Aorta (tissue), 5 donors: ENCODE measurements at places on chromosomes 16 and 17.

DNA sequence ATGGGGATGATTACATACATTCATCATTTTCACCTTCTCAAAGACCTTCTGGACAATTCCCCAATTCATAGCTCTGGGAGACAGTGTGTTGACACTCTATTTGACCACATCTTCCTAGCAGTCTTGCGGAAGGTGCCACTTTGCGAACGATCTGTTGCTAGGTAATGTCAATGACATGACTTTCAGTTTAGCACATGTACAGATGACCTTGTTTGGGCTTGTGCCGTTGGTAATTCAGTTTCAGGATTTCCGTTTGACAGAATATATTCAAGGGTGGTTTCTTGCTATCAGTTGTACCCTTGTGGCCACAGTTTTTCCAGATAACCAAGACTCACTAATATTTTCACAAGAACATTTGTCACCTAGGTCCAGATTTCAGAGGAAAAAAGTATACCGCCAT is 478.2 kb downstream of the WWOX start:
- DNase-seq: no peak

- no peak for DNase-seq
Observed at GRCh38 chr16:49200223-49200820, 81.3 kb downstream of the CBLN1 start.

DNA sequence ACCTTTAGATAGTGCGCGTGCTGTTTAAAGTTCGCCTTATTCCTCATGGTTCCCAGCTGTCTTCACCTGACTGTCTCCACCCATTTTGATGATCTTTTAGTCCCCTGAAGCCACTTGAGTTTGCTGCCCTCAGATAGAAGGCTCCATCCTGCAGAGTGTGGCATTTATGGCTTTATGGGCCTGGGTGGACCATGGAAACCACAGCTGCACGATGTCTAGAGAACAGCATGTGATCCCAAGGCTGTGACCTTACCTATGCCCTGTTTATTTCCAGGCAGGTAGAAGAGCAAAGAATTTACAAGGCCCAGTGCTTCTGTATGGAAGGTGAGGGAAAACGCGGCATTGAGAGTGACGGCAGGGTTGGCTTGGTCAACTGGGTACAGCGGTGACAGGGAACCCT is 356.9 kb downstream of the SLC39A11 start:
- DNase-seq: no peak

DNA sequence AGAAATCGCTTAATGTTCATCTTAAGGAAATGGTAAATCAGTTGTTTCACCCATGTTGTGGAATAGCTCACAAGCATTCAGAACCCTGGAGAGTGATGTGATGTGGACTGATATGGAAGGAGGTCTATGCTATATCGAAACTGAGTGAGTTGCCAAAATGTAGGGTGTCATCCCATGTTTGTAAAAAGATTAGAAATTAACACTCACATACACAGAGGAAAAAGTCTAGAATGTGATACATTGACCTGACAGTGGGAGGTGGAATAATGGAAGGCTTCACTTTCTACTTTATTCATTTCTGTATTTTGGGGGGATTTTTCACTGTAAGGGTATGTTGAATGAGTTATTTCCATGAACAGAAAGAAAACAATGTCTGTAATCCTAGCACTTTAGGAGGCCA is 4.7 kb upstream of the PRM1 start:
- DNase-seq: no peak

DNA sequence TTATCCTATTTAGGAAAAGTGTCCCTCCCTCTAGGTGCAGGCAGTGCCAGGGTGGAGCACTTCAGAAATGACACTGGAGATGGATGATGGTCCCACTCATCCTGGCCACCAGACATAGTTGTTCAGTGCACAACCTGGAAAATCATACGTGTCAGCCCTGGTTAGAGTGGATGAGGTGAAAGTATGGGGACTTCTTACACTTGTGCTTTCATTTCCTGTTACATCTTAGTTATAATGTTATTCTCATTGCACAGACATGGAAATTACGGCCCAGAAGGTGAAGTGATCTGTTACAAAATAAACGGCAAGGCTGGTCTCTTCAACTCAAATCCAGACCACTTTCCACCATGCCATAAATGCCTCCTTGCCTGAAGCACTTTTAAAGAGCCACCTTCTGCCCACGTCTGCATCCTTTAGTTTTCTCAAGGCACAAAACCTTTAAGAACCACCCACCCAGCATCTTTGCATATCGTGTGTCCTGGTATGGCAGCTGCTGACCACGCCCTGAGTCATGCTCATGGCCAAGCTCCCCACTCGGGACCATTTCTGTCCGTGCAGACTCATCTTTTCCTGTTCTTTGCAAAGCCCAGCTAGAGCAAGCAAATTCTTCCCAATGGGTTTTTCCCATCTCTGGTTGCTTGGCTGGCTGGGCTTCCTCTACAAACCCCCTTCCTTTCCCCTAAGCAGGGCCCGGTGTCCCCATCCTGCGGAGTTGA is 22.4 kb downstream of the TBC1D3B start:
- no peak for DNase-seq

- no peak for DNase-seq
Observed at GRCh38 chr16:31063495-31063842, 10.6 kb downstream of the ZNF668 start.

GRCh38 chr16:24728891-24729242 is 584 bp upstream of the TNRC6A start:
- no peak for DNase-seq

DNA sequence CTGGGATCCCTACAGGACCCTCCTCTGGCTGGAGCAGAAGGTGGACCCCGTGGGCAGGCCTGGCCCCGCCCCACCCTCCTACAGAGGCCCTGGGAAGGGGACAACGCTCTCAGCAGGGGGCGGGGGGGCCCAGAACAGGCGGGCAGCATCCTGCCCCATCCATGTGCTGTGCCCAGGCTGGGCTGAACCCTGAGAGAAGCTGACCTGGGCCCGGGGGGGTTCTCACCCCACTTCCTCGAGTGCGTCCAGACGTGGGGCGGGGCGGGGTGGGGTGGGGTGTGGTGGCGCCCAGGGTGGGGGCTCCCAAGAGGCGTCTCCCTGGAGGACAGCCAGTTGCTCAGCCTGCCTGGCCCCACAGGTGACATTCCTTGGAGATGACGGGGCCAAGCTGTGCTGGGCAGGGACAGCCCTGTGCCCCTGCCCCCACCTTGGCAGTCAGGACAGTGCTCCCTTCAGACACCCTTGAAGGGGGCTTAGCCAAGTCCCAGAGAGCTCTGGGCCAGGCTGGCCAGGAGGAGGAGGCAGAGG is 390 bp upstream of the UNC13D start:
- DNase-seq: no peak

DNA sequence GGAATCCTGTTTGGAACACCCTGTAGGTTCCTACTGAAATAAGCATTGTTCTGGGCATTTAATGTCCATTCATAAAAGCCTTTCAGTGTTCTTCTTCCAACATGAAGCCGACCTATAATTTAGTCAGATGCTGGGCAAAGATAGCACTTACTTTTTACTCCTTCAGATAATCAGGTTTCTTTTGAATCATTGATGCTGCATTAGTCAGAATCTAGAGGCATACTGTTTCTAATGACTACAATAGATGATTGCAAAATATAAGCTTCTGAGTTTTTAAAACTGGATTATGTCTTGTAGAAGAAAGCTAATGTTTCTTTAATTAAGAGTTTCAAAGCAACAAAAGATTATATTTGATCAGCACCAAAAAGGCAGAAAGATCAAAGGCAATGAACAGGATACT is 16.0 kb downstream of the MMD start:
- DNase-seq: no peak

DNA sequence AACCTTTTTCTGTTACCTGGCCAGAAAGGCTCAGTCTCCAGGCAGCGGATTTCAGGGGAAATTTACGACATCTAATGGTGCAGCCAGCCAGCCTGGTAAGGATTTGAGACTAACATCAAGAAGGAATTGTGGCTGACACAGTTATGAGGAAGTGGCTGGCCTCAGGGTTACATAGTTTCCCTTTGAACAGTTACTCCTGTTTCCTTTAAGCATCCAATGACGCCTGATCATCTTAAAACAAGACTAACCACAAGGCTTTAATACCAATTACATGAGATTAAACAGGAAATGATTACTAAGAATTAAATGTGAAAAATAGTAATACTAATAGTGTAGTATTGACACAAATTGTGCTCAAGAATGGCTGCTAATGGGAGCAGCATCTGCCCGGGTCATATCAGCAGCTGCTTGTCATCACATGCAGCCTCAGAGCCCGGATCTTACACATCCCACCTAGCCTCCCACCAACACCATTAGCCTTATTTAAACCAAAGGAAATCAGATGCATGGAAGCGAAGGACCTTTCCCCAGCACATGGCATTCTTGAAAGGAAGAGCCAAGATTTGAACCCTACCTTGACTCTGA is 431.8 kb downstream of the PMP22 start:
- no peak for DNase-seq

- no peak for DNase-seq
Observed at GRCh38 chr16:57862698-57863433, 60.6 kb upstream of the KIFC3 start.

- DNase-seq: peak; percentile 90
Observed at GRCh38 chr17:78883533-78884131, 19.4 kb downstream of the CEP295NL start.

DNA sequence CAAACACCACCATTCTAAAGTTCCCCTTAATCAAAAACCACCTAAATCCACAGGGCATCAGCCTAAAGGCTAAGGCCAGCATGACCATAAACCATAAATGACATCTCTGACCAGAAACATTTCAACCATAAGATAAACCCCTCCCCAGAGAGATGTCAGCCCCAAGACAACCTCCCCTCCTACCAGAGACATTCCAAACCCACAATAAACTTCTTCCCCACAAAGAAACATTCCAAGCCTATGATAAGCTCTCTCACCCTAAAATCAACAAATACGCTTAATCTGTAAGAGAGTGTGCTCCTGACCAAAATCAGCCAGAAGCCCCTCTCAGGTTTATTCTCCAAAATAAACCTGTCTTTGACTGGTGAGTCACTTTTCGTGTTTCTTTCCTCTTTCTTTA is 54.8 kb downstream of the SLFN5 start:
- no peak for DNase-seq

DNA sequence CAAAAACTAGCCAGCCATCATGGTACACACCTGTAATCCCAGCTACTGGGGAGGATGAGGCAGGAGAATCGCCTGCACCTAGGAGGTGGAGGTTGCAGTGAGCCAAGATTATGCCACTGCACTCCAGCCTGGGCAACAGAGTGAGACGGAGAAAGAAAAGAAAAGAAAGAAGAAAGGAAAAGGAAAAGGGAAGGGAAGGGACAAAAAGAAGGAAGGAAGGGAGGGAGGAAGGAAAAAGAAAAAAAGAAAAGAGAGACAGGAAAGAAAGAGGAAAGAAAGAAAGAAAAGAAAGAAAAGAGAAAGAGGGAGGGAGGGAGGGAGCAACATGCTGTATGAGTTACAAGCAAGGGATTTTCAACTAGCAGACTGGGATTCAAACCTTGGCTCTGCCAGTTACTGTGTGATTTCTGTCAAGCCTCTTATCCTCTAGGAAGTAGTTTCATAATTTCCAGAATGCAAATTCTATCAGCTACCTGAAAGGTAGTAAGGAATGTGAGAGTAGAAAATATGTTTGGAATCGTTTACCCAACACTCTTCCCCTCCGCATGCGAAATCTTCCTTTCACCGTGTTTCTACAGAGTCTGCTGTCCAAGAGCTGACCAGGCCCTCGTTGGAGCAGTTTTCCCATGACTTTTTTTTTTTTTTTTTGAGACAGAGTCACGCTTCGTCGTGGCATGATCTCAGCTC is 43.4 kb downstream of the VPS53 start:
- DNase-seq: no peak

DNA sequence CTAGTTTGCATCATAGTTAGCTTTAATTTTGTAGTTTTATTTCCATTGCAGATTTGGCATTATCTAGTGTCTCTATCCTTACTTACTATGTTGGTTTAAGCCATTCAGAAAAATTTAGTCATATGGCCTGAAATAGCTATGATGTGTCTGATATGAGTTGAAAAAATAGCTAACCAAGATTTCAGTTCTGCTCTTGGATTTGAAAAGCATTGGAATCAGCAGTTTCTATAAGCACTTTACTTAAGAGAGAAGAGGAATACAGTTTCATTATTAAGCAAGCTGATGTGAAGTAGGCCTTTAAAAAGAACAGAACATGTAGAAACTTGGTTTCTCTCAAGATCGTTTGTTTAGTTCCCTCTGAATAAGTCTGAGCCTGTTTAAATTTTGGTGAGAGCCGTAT is 25.9 kb downstream of the LPCAT2 start:
- DNase-seq: no peak

DNA sequence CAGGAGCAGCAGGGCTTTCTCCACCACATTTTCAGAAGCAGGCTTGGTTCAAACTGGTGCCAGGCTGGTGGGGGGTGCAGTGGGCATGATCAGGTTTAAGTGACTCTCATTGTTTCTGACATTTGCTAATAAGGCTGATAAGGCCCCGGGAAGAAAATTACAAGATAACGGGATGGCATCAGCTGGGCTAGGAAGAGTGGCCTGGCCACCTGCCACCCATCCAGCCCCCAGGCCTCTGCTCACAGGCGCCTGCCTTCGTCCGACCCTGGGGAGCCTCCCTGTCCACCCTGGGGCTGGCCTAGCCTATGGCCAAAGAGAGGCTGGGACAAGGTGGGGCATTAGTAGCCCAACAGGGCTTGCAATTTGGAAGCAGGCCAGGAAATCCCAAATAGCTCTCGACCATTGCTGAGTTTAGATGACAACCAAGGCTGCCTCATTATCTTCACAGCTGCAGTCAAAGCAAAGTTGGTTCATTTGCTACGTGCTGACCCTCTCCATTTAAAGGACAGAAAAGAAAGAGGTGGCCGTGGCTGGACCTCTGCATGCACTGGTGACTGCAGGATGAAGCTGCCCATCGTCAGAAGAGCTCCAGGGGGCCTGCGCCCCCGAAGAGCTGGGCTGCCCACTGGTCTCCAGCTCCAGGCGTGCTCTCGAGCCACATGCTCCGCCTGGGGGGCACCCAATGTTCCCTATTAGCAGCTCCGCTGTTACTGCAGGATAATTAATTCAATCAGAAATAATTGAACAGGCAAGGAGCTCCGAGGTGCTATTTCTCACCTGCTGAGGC is 44.9 kb downstream of the PEMT start:
- DNase-seq: no peak

DNA sequence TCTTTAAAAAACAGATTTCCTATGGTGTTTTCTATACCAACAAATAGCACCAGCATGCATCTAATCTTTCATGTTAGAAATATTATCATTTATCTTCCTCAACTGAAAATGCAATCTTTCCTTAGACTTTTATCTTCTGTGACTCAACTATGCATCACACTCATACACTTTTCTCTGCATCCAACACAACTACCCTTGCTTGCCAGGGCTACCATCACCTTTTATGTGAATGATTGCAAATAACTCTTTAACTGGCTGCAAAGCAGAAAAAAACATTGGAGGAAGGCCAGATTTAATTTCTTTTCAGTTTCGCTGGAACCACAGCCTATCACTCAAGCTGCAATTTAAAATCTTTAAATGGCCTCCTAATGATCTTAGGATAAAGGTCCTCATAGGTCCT is 212.9 kb downstream of the CDH8 start:
- no peak for DNase-seq

GRCh38 chr17:44865231-44865660 is 17.6 kb downstream of the HIGD1B start:
- peak; percentile 63 for DNase-seq
